Activated effector memory CD4-positive, alpha-beta T cell treated with Interleukin-2 at 50 U/mL for 16 hours (primary cell): ENCODE measurements at places on chromosomes 2 and 18.

GRCh38 chr18:11454040-11454439 is 155.4 kb upstream of the SLC35G4 start:
- no peak for DNase-seq

- no peak for DNase-seq
Observed at GRCh38 chr2:173606619-173607248, 252.1 kb downstream of the CDCA7 start.

GRCh38 chr2:15599994-15600393 is 8.3 kb downstream of the DDX1 start:
- no peak for DNase-seq

- peak; percentile 67 for DNase-seq
Observed at GRCh38 chr2:61793389-61793836, 60.4 kb downstream of the FAM161A start.

GRCh38 chr2:81672923-81673322 is 1368.4 kb upstream of the LRRTM1 start:
- no peak for DNase-seq

- no peak for DNase-seq
Observed at GRCh38 chr2:223459328-223459939, 142.7 kb downstream of the SCG2 start.

DNA sequence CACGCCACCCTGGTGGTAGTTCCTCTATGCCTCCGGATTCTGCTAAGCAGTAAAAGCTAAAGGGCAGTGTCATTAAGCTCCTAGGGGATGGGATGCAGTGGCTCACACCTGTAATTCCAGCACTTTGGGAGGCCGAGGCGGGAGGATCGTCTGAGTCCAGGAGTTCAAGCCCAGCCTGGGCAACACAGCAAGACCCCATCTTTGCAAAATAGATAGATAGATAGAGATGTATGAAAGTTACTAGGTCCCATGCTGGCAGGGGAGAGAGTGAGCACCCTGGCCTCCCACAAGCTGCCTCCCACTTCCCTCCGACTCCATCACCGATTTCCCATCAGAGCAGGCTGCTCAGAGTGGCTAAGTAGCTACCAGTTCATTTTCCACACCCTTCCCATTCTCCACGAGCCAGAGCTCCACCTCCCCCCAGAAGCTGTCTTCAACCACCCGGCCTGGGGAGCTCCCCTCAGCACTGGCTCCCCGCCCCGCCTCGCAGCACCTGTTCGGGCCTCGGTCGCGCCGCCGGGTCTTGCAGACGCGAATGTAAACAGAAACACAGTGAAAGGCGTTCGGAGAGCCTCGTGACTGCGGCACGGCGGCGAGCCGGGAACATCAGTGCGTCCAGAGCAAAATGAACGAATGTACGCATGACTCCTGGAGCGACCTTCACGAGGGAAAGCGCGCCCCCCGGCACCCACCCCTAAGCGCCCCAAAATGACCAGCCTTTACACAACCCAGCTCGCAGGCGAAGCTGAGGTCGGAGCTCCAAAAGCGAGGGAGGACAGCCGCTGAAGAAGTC is 598 bp upstream of the CEP68 start:
- no peak for DNase-seq

GRCh38 chr2:214533541-214533940 is 122.7 kb downstream of the VWC2L start:
- no peak for DNase-seq

- DNase-seq, result no peak
Observed at GRCh38 chr2:10438688-10439087, 9.4 kb downstream of the ODC1 start.

GRCh38 chr2:20012282-20013125 is at the start of gene MATN3:
Gene MATN3, minus strand, starts transcription at chr2:20012668. Its CDS starts 37 bp downstream, at chr2:20012631.
- DNase-seq, result no peak

DNA sequence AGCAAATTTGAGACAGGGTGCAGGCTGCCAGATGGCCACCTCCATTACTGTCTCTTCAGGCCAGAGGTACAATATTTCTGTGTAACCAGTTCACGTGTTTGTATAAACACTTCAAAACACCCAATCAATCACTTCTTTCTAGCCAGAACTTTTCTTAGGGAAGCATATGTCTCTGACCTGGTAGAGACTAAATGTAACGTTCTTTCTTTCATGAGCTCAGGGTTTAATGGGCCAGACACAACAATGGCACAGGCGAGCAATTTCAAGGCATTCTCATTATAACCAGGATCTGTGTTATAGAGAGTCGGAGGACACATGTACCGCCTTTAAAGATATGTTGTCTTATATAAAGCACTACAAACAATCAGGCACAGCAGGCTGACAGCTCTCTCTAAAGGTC is 1846.4 kb upstream of the PIK3C3 start:
- no peak for DNase-seq

- no peak for DNase-seq
Observed at GRCh38 chr2:159071190-159071915, 102.9 kb downstream of the TANC1 start.

DNA sequence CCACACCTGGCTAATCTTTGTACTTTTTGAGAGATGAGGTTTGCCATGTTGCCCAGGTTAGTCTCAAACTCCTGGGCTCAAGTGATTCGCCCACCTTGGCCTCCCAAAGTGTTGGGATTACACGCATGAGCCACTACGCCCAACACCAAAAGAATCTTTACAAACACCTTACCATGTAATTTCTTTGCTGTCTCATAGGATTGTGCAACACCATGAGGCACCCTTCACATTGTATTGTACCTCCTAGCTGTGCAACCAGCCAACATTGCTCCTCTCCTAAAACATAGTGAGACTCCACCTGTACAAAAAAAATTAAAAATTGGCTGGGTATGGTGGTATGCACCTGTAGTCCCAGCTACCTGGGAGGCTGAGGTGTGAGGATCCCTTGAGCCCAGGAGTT is 3.1 kb upstream of the MFSD6 start:
- DNase-seq, result no peak

GRCh38 chr2:120541972-120542670 is 193.5 kb upstream of the GLI2 start:
- DNase-seq, result no peak

- no peak for DNase-seq
Observed at GRCh38 chr2:177180269-177181000, 32.2 kb upstream of the HNRNPA3 start.

DNA sequence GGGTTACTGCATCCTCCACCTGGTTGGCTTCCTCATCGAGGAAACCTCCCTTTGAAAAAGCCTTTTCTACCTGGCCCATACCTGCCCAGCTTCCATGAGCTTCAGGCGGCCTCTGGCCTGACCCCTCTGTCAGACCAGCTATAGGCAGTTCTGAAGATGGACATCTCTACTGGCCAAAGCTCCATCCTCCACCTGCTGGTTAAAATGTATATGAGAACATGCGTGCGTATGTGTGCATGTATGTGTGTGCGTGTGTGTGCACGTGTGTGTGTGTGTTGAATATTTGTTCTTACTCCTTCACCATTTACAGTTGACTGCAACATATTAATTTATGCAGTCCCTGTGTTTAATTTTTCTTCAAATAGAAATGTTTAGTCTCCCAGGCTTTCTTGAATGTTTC is 642.4 kb upstream of the RAB6C start:
- no peak for DNase-seq

- no peak for DNase-seq
Observed at GRCh38 chr2:172833898-172834297, 98.3 kb downstream of the RAPGEF4 start.

- DNase-seq, result no peak
Observed at GRCh38 chr18:44388329-44388728, 292.4 kb upstream of the SETBP1 start.

- DNase-seq, result no peak
Observed at GRCh38 chr2:109244750-109245382, 115.9 kb downstream of the SH3RF3 start.

GRCh38 chr2:133602538-133602937 is 34.3 kb upstream of the NCKAP5 start:
- DNase-seq, result no peak

DNA sequence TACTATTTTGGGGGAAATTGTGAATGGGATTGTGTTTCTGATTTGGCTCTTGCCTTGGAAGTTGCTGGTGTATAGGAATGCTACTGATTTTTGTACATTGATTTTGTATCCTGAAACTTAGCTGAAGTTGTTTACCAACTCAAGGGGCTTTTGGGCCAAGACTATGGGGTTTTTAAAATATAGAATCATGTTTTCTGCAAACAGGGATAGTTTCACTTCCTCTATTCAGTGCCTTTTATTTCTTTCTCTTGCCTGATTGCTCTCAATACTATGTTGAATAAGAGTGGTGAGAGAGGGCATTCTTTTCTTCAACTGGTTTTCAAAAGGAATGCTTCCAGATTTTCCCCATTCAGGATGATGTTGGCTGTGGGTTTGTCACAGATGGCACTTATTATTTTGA is 1383.8 kb upstream of the ACVR2A start:
- DNase-seq, result no peak

DNA sequence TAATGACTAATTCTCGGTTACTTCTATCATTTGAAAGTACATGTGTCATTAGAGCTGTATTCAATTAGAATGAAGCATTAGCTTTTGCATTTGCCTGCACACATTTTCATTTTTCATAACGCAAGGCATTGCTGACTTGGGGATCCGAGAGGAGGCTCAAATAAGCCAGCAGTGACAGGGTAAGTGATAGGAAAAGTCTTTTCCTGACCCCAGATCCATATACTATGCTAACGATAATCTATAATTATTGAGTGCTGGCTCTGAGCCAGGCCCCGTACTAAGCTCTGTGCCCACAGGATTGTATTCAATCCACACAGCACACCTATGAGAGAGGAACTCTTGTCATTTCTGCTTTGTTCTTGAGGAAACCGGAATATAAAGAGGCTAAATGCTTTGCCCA is 168.2 kb downstream of the VWC2L start:
- no peak for DNase-seq

DNA sequence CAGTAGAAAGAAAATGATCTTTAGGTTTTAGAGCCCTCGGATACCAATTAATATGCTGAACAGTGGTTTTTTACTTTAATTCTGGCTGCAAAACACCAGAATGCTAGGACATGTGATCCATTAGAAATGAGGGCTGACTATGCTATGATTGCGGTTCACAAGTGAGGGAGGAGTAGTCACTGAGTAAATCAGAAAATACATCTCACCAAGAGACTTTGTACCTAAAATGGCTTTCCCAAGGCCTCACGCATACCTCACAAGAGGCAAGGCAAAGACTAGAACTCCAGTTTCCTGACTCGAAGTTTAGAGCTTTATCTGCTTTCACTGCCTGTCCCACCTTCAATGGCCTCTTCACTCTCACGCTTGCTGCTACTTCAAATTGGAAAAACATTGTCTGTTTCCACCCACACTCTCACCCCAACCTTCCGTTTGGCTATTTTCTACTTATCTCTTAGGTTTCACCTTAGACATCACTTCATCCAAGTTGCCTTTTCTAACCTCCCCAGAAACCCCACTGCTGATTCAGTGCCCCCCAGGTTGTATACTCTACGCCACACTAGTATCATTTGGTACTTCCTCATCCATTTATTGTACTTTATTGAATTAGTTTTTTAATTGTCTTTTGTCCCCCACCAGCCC is 5.1 kb upstream of the MBD2 start:
- DNase-seq, result no peak

- no peak for DNase-seq
Observed at GRCh38 chr2:210288408-210288807, 26.6 kb downstream of the MYL1 start.

GRCh38 chr2:10932345-10933151 is 20.8 kb downstream of the KCNF1 start:
- no peak for DNase-seq

DNA sequence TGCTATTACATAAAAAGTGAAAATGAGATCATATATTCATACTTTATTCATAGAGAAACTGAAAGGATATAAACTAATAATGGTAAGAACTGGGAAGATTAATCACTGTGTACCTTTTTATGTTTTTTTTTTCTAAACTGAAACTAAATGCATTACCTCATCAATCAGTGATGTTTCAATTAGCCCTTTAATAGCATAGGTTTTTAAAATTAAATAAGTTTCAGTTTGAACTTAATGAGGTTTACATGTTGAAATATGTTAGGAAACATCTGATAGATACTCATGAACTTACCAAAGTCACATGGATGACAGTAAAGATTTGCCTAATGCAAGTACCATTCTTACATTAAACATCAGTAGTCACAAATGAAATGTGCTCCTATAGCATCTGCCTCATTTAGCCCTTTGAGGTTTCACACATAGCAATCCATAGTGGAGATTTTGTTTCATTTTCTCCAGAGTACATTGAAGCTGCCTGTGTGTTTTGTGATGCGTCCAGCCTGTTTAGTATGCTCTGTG is 8.9 kb downstream of the MAPRE2 start:
- DNase-seq, result no peak

DNA sequence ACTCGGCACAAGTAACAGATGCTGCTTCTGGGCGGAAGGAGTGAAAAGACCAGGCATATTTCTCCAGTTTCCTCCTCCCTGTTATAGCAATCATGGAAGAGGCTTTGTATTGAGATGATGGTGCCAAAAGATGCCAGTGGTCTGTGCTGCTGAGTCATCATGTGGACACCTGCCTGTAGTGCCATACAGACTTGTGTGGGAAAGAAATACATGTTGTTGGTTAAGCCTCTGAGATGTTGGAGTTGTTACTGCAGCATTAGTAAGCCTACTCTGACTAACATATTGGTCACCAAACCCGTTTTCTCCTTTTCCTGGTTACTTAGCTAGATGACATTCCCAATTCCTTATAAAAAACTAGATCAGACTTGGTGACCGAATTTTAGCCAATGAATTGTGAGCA is 356.9 kb downstream of the ZNF521 start:
- no peak for DNase-seq

GRCh38 chr18:48956356-48956755 is 5.6 kb upstream of the SMAD7 start:
- no peak for DNase-seq

- DNase-seq, result no peak
Observed at GRCh38 chr2:150327564-150328489, 159.6 kb downstream of the RND3 start.

DNA sequence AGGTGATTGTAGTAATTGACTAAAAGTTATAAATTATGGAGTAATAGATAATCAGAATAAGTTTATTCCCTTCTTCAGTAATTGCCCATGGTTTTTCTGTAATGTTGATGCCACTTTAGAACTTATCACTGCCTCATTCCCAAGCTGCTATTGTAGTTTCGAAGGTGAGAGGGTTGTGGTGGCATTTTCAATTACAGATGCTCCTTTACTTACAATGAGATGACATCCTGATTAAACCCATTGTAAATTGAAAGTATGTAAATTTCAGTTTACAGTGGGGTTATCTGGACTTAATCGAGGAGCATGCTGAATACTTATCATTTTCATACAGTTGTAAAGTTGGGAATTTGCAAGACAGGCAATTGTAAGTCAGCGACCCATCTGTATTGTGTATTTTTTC is 2.9 kb downstream of the NDUFV2 start:
- no peak for DNase-seq

GRCh38 chr2:195251214-195251613 is 405.8 kb upstream of the SLC39A10 start:
- no peak for DNase-seq

GRCh38 chr2:119702918-119703401 is 24.0 kb downstream of the TMEM177 start:
- peak; percentile 50 for DNase-seq

DNA sequence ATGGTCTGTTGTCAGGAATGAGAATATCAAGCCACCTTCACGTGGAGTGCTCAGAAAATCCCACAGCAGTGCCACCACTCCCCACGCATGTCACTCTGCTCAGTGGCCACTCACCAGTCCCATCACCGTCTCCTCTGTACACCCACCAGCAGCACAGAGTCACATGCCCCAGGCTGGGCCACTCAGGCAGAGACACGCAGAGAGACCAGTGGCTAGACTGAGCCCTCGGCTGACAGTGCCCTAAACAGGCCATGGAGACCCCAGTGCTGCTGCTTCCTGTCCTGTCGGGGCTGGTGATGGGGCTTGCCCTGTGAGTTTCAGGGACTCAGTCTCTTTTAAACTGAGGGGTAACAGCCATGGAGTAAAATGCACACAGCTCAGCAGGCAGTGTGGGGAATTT is 25.9 kb downstream of the ODC1 start:
- no peak for DNase-seq
